ENCODE measurements at places on chromosomes 3 and 15. TPM values are rescaled to one million over a fixed set of nuclear protein-coding genes. Genes with fewer than 3 reads are reported as not detected.

The DUOX1 gene
- total RNA-seq, result 1.1 TPM

GRCh38 chr15:70414626-70415025, 316.9 kb upstream of the TLE3 start:
- DNase-seq, result no peak

The ANXA2 gene
- total RNA-seq, result 388 TPM

The P2RY13 gene
- total RNA-seq, result 0.75 TPM

DNA sequence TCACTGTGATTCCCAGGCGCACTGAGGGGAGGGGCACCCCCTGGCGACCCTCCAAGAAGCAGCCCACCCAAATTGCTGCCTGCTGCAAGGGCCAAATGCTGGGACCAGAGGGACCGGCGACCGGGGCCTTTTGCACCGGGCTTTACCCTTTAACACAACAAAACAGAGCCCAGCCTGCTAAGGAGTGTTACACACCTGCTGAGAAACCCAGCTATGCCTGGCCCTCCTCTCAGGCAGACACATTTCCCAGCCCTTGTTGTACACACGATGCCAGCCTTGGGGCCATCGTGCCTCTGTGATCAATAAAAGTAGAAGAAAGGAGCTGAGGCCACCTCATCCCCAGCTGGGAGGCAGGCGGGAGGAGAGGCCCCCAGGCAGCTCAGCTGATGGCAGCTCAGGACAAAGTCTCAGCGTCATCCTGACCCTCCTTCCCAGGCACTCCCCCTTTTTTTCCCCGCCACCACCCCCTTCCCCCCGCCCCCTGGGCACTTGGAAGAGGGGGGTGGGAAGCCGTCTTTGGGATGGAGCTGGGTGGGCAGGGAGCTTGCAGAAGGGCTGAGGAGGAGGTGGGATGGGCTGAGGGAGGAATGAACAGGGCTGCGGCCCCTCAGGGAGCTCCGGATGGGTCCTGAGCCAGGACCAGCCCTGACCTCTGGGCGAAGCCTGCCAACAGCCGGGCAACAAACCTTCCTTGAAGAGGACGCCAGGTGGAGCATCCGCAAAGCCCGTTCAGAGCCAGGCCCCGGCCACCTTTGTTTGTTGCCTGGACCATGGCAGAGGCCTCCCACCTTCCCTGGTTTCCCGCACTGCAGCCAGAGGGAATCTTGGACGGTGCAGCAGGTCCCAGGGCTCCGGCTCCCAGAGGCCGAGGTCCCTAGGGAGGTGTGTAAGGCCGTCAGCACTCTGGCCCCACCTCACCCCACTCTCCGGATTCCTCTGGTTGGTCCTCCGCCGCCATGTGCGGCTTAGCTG, 45.9 kb upstream of the SEC61A1 start:
- DNase-seq, result no peak

DNA sequence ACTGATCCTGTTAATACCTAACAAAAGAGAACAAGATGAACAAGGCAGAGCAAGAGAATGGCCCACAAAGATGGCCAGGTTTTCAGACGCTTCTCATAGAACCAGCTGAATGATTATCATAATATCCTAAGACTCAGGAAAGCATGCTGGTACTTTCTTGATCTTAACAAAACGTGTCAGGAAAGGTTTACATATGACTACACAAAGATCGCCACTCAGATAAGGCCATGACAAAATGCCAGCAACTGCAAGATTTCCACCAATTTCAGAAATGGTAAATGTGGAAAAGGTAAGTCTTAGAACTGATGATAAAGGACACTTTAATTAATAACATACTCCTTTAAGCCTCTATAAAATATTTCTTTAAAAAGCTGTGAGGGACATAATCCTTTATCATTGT, 108.8 kb downstream of the DLG1 start:
- no peak for DNase-seq

DNA sequence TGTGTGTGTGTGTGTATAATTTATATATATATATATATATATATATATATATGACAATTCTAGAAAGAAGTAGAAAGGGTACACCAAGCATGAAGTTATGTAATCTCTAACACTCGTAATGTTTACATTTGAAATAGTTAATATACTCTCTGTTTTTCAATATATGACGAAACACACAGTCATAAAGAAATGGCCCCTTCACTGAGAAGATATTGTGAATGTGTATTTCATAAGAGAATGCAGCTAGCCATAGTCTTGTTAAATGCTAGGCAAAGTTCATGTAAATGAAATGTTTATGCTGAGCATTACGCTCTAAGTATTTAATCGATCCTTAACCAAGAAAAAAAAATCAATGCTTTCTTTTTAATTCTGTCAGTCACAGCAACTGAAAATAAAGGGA, 154.7 kb upstream of the TSPAN3 start:
- no peak for DNase-seq

- peak; percentile 49 for DNase-seq
These were observed 24.2 kb upstream of the TIMP4 start for GRCh38 chr3:12182687-12183441.

The NUP210 gene
- 4.5 TPM for total RNA-seq

GRCh38 chr15:100373120-100373896, 31.5 kb upstream of the ADAMTS17 start:
- DNase-seq, result no peak

The SLC9C1 gene
- 0.35 TPM for total RNA-seq

DNA sequence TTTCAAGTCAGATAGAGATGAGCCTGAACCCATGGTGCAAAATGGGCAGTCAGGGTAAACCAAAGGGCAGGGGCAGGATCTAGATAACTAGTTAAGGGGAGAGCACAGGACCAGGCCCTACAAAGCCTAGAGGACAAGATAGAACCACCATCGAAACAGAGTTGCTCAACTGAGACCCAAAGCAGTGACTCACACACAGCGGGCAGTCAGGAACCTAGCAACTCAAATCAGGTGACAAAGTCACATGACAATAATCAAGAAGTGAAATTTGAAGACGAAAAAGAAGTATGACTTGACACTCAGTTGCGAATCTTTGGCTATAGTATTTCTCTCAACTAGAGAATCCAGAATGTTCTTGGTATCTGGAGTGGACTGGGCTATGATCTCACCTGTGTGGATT, 136.0 kb upstream of the PTPRG start:
- no peak for DNase-seq

DNA sequence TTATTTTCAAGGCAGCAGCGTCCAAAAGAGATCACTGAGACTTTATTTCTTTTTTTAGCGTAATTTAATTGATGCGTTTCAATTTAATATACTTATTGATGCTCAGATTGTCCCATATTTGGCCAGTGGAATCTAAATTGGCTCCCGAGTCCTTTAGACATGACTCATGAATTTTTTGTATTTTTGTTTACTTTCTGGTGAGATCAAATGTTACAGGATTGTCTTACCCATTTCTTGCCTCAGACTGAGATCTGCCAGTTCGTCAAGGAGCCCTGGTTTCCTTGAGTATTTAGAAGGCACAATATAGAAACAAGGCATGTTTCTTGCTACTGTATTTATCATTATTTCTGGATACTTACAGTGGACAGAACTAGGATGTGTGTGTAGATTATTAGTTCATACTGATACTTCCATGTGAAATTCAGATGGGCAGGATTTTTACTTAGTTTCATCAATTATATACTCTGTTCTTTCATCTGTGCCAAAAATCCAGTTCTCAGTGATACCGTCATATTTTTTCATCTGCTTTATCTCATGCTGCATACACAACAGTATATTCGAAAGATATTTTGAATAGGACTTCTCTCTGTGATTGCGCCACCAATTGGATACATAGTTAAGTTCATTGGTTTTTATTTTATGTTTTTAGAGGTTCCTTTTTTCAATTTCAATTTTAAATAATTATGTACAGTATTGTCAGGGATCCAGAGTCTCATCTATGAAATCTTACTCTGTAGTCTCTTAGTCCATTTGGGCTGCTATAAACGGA, 436.9 kb upstream of the C2CD4B start:
- no peak for DNase-seq

The PPP1R14D gene
- not detected for total RNA-seq

GRCh38 chr3:46293035-46293724, 50.9 kb downstream of the CCR3 start:
- DNase-seq, result no peak

DNA sequence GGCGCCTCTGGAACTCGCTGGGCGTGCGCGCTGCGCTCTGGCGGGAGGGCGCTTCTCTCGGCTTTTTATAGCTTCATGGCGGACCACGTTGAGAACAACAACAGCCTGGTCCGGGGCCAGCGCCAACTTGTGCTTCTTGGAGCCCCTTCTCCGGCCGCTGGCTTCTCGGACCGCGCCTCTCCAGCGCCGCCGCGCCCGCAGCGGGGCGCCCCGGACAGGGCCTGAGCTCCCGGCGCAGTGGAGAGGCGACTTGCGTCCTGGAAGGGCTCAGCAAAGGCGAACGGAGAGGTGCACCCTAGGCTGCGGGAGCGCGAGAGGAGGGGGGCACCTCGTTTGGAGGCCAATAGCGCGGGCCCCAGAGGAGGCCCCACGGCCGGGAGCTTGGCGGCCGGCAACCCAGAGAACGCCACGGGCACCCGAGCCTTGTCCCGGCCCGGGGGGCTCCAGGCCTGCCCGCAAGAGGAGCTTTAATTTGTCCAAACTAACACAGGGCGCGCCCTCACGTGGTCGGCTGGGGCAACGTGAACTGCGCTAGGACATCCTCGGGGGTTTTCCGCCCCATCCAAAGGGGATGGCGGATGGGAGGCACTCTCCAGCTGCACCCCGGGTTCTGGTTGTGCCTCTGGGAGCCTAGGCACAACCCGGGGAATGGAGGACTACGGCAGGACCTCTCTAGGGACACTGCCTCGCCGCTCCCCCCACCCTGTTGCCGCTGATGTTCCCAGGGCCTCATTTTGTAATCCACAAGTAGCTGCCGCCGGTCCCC, 37.8 kb downstream of the HMCES start:
- DNase-seq, result peak; percentile 93

The KBTBD8 gene
- 4.4 TPM for total RNA-seq

The CMTM7 gene
- total RNA-seq, result 10.5 TPM

DNA sequence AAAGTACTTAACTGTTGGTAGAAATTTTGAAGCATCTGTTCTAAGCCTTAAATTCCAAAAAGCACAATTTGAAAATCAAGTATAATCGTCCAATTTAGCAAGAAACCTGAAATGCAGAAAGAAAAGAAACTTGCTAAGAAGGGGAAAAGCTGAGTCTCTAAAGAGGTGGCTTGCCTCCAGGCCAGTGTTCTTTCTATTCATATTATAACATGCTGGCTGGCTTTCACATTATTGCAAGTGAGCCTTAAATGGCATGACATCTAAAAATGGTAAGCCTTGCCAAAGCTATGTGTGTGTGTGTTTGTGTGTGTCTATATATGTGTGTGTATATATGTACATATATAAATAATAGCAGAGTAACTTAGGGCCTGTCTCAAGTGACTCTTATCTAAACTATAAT, 89.5 kb downstream of the FGF12 start:
- DNase-seq, result no peak

DNA sequence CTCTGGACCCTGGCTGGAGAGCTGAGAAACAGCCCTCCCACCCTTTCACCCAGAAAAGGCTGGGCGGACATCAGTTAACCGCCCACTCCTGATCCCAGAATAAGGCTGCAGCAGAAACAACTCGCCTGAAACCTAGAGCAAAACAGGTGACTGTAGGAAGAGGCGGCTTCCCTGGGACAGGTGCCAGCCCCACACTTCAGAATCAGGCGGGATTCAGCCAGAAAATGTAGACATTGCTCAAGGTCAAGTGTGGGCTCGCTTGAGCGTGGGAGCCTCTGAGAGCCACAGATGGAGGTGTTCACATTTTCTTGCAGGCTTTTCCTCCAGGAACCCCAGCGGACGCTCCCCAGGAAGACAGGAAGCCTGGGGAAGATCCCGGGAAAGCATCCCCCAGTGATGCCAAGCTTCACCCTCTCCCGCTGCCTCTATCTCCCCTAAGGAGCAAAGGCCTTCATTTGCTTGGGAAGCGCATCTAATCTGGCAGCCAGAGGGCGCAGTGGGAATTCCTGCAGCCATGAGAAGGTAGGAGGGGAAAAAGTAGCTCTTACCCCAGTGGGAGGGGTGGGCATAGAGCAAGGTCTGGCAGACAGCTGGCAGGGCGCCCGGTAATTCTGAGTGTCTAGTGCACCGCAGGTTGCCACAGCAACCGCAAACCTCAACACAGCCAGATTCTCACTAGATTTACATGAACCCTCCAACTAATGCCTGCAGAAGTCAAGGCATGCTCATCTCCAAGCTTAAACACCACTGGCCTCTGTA, 77.7 kb downstream of the OCA2 start:
- DNase-seq, result no peak

The GP9 gene
- total RNA-seq, result not detected

DNA sequence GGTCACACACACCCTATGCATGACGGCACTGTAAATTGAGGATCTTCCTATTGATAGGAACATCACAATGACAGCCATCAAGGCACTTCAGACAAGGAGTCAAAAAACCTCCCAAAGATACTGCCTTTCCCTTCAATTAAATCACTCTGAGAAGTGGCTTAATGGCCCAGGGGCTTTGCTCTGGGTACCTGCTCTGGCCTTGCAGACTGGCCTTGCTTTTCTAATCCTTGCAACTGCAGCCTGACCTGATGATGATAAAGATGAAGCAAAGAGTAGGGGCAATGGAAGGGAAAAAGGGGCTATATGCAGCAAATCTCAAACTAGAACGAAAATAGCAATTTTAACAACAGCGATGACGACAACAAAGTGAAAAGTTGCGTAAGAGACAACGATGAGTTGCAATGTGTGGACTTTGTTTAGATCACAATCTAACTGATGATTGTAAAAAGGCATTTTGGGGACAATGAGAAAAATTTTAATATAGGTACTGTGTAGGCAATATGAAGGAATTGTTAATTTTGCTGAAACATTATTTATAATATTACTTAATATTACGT, 14.6 kb downstream of the ADAMTS9 start:
- DNase-seq, result no peak

The TNNC1 gene
- total RNA-seq, result 8,249 TPM

The GOLGA8T gene
- total RNA-seq, result 0.39 TPM

Data from right atrium auricular region (tissue), 2 donors.